ENCODE measurements at places on chromosomes 7 and 10.

- peak; percentile 73 for DNase-seq
These were observed 102.6 kb downstream of the PTPRE start for GRCh38 chr10:128009372-128010126.

DNA sequence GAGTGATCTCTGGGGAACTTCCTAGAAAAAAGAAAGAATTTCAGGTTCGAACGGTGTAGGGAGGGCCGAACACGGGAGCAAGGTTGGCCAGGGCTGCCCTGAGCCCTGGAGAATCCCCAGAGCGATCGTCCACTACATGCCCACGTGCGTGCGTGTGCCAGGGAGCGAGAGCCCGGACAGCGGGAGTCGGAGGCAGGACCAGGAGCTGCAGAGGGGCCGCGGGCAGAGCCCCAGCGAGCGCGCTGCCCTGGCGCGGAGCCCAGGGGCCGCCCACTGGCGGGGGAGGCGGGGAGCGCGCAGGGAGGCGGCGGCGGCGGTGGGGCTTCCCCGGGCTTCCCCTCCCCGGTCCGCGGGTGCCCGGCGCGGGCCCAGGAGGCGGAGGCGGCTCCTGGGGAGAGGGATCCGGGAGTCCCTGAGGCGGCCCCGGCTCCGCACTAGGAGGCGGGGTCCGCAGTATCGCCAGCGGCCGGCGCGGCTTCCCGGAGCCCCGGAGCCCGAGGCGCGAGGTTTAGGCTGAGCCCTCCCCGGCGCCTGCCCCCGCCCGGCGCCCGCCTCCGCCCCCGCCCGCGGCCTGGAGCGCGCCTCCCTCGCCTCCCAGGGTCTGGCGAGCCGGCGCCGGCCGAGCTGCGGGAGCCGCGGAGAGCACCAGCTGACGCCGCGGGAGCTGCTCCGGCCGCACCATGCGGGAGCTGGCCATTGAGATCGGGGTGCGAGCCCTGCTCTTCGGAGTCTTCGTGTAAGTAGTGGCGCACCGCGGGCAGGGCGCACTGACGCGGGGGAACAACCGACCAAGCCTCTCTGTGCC is at the start of gene PLPP4:
Gene PLPP4, plus strand, starts transcription at position 602 of the 805 bp plus-strand sequence. Its CDS starts 79 bp downstream, at position 681.
- peak; percentile 12 for DNase-seq

DNA sequence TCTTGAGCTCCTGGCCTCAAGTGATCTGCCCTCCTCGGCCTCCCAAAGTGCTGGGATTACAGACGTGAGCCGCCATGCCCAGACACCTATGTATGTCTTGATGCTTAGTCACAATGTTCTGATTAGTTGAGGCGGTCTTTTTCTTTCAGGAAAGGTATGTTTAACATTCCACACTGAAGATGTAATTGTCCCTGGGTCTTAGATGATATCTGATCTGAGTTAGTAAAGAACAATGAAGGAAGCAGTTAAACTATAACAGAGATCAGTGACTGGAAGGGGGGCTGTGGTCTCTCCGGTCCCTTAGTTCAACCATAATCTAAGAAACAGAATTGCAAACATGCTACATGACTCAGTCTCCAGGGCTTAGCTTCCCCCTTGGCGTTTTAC is 31.5 kb upstream of the SH2D4B start:
- peak; percentile 79 for DNase-seq

GRCh38 chr10:69243817-69244216 is 23.7 kb downstream of the HKDC1 start:
- DNase-seq: no peak

DNA sequence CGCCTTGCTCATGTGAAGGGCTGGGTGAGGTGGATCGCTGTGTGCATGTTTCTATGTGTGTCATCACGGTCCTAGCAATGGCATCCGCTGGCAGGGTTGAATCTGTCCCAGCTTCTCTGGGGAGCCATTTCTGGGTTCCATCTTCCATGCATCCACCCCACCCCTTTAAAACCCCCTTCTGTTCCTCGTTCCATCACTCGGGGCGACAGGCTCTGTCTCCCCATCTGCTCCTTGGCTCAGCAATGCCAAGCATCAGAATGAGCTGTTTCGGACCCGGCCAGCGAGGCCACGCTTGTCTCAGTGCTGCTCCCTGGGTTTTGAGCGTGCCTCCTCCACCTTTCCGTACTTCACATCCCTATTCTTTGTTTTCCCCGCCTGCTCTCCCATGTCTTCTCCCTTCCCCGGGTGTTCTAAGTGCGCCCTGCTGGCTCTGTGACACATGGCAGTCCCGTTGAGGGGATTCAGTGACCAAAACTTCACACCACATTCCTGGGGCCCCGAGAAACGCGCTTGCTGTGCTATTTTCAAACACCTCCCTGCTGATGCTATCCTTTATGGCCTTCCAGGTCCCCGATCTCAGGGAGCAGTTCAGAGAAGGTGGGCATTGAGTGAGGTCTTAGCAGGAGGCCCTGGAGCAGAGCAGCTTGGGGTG is 554.1 kb upstream of the FOXK1 start:
- no peak for DNase-seq

GRCh38 chr10:21692916-21693315 is 158.9 kb downstream of the MLLT10 start:
- DNase-seq: no peak

DNA sequence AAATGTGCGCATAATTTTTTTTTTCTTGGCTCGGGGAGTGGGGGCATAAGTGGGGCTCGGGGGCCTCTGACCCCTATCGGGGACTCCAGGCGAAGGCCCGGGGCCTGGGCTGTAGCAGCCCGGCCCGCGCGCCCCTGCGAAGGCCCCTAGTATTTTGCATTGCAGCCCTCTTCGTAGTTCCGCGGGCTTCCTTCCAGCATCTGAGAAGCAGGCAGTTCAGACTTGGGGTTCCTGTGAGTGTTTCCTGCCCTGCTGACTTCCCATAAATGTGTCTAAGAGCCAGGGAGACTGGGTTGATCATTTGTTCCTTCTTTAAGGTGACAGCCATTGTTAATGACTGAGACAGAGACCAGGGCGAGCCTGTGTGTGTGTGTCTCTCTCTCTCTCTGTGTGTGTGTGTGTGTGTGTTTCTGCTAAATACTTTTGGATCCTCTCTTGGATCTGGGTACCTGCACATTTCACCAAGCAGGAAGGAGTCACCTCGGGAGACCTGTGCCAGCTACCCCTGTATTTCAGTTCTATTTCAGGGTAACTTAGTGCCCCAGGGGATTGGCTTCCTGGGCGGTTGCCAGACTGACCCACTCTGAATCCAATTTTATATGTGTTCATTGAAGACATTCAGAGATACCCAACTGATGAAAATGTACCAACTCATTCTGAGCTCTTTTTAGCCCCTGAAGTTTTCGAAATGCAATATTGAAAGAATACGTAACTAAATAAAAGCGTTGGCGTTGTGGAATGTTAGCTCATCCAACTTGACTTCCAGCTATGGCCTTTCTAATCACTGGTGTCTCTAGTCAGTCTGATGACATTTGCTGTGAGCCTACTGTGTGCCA is 805 bp downstream of the MSRB2 start:
- DNase-seq: peak; percentile 34

GRCh38 chr7:25870574-25870973 is 281.4 kb upstream of the NFE2L3 start:
- DNase-seq: no peak

DNA sequence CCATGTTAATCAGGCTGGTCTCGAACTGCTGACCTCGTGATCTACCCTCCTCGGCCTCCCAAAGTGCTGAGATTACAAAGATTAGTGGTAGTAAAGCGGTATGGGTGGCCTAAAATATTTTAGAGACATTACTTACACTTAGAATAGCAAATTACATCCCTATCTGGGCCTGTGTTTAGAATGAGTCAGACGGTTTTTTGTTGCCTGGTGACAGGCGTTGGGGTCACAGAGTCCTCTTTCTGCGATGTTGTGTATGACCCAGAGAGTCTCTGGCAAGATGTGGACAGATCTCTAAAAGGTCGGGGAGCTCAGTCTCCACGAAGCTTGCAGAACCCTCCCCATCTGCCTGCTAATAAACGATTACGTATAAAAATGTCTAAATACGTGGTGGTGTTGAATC is 39.6 kb upstream of the PRKCQ start:
- no peak for DNase-seq

GRCh38 chr7:99792967-99793366 is 9.0 kb upstream of the CYP3A4 start:
- DNase-seq: no peak

DNA sequence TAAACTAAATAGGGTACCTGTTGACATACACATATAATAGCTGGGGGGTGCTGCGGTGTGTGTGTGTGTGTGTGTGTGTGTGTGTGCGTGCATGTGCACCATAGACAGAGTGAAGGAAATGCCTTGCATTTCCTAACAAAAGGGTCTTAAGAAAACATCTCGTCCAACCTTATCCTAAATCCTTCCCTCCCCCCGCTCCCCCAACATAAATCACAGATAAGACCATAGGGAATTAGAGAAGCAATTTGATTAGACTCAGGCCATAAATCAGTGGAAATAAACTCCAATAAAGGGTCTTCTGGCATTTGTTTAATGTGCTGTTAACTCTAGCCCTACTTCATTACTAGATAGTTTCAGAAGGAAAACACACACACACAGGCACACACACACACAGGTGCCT is 148.5 kb downstream of the PPP1R17 start:
- DNase-seq: no peak

- no peak for DNase-seq
These were observed 19.0 kb upstream of the PRPS1L1 start for GRCh38 chr7:18046601-18047000.

DNA sequence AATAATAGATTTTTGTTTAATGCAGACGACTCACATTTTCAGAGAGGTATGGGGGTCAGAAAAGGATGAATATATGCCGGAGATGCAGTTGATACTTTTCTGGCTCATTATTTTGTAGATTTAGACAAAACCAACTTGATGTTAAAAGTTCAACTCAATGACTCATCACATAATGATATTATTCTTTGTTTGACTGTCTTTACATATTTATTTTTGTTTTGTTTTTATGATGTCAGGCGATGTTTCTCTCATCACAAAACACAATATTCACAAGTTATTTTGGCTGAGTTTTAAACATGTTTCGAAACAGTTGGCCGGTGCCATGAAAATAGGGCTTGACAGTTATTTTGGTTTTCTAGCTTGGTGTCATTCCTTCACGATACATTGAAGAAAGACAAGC is 1.3 kb downstream of the GJD4 start:
- DNase-seq: no peak

DNA sequence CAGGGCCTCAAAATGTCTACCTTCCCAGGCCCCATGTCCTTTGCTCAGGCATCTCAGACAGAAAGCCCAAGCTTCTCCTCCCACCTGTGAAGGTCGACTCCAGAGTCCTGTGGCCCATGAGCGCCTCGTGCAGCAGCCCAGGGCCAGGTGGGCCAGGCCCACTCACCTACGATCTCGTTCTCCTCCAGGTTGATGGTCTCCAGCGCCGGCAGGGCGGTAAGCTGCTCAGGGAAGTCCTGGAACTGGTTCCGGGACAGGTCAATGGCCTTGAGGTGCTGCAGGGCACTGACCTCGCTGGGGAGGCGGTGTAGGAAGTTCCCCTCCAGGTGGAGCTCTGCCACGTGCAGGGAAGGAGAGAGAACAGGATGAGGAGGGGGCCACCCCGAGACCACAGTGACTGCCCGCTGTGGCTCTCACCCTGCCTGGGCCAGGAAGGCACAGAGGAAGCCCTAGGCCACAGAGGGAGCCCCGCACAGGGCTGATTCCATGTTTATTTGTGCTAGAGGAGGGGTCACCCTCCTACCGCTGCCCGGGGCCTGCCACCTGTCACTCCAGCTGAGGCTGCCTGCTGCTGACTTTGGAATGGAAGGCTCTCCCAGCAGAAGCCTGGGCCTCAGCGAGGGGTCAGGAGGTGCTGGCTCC is 40.0 kb upstream of the NPFFR1 start:
- DNase-seq: no peak

GRCh38 chr10:103394180-103394579 is 2.1 kb downstream of the ATP5MK start:
- DNase-seq: no peak

DNA sequence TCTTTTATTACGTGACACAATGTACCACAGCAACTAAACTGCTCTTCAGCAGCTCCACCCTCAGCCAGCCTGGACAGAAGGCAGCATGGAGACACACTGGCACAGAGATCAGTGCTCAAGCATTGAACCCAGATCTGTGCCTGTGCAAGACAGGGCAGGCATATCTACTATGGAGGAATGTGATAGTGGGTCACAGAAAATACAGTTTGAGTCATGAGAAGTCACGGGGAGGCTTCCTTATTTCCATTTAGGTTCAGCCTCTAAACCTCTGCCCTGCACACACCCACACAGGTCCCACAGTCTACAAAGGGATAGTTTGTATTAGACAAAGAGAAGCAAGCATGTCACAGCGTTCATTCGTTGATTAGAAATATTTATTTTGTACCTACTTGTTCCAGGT is 187.4 kb upstream of the AGR3 start:
- DNase-seq: no peak

DNA sequence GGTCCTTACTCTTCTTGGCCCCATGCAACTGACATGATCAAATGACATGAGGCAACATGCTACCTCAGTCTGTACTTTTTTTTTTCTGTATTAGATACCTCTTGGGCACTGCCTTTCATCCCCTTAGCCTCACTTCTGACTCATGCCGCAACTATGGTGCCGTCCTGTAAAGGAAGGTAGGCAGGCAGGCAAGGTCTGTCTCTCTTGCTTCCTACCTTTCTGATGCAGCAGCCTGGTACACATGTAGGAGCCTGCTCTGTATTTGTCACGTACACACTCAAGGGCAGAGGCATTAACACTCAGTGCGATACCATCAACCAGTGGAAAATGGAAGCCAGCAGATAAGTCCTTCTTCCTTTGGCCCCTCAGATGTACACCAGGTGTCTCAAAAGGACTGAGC is 146.7 kb downstream of the ATE1 start:
- DNase-seq: no peak

GRCh38 chr7:35991511-35992232 is 161.4 kb upstream of the EEPD1 start:
- peak; percentile 45 for DNase-seq

DNA sequence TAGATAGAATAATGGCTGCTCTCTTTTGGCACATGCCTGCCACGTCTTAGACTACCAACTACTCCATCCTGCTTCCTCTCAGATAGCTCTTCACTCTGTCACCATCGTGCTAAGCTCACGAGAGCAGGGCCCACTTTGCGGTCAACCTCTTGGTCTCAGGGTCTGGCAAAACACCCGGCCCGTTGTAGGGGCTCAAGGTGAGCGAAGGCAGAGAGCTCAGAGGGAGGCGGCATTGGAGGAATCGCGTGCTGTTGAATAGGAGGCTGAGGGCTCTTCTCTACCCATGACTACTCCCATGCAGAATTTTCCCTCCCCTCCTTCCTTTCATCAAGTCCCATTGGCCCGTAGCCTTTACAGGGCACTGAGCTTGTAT is 100.9 kb upstream of the DDC start:
- no peak for DNase-seq
